ENCODE measurements at places on chromosomes 4 and X. TPM values are rescaled to one million over a fixed set of nuclear protein-coding genes. Genes with fewer than 3 reads are reported as not detected.
A peak's percentile ranks its signal among the peaks of the same experiment; 100 is the strongest.

Gene SERPINA7
- total RNA-seq: 0.06 TPM

DNA sequence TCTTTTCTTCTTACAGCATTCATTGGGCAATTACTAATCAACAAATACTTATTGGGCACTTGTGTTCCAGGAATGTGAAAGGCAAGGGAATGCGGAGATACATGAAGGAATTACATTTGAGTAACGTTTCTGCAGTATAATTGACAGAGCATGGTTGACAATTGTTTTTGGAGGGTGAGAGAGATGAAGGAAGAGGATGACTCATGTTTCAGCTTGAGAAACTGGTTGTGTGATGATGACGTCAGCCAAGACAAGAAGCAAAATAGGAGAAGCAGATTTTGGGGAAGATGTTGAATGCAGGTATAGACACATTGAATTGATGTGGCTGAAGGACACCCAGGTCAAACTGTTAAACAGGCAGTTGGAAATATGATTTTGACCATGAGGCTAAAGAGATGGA is 8.0 kb upstream of the CPEB2 start:
- peak; percentile 8 for DNase-seq

DNA sequence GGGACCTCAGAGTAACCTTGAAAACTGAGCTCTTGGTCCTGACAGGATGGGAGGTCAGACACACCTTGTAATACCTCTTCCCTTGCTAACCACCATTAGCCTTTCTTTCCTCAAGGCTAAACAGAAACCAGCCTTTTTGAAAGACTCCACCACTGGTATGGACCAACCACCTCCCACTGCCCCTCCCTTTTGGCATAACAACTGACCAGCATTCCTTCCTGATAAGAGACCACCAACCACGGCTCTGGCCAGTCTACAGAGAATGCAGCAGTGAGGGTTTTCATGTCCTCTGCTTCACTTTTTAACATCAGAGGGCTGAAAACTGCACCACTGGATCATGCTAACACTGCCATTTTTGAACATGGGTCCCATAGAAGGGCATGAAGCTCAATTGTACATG is 100.2 kb upstream of the MID1IP1 start:
- peak; percentile 3 for DNase-seq

- DNase-seq: no peak
Measured at GRCh38 chr4:65951177-65951576, 280.9 kb upstream of the EPHA5 start.

DNA sequence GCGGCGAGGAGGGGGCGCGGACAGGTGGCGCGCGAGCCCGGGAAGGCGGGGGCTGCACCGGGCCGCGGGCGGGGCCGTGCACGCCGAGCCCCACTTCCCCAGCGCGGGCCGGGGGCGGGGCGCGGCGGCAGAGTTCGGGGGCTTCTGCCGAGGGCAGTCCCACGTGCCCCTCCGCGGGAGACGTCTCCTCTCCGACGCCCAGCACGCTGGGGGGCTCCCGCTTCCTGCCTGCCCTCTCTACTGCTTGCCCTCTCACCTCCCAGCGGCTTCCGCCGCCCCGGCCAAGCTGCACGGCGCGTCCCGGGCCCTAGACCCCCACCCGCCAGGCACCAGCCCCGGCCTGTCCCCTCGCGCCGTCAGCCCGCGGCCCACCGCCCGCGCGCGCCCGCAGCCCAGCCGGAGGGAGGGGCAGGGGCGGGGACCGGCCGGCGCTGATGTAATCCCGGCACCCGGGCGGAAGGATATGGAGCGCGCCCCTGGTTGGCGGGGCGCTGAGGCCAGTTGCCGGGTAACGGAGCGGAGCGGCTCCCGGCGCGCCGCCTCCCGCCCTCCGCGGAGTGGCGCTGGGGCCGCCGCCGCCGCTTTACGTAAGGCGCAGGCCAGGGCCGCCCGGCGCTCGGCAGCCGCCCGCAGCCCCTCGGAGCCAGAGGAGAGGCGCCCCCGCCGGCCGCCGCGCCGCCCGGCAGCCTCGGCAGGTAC is at the start of gene KIAA0232:
TSS of gene KIAA0232 (plus strand) at position 581 of the 699 bp plus-strand sequence. CDS start 41,727 bp downstream, outside the sequence.
- peak; percentile 94 for DNase-seq
